NCI-H1417 treated with DMSO at 0.1 percent for 48 hours (cell line): ENCODE measurements at places on chromosomes 3 and 15.

DNA sequence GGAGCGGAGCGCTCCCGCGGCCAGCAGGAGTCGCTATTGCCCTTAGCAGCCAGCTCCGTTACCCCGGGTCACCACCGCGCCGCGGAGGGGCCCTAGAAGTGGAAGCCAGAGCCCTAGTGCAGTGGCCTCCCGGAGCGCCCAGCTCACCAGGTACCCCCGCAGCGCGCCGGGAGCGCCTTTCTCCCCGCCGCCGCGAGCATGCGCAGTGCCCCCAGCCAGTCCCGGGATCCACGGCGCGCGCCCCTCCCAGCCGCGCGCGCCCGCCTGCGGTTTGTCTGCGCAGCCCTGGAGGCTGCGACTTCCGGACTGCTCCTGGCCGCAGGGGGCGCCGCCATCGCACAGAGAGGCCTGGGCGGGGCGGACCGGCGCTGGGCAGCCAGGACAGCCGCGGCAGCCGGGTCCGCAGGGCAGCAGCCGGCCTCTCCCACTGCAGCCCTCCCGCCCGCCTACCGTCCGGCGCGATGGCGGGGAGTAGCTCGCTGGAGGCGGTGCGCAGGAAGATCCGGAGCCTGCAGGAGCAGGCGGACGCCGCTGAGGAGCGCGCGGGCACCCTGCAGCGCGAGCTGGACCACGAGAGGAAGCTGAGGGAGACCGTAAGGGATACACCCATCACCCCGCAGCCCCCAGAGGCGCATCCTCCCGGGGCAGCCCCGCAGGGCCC is 5.7 kb downstream of the TPM1 start:
- DNase-seq, result peak; percentile 46

- no peak for DNase-seq
These were observed 54.0 kb upstream of the GCNT3 start for GRCh38 chr15:59557581-59557980.

DNA sequence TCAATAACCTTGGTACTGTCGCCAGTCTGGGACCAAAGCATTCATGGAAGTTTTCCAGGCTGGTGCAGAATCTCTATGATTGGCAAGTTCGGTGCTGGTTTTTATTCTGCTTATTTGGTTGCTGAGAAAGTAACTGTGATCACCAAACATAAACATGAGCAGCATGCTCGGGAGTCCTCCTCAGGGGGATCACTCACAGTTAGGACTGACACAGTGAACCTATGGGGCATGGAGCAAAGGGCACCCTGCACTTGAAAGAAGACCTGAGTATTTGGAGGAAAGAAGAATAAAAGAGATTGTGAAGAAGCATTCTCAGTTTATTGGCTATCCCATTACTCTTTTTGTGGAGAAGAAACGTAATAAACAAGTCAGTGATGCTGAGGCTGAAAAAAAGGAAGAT is 19.1 kb upstream of the EIF2B5 start:
- DNase-seq, result no peak

DNA sequence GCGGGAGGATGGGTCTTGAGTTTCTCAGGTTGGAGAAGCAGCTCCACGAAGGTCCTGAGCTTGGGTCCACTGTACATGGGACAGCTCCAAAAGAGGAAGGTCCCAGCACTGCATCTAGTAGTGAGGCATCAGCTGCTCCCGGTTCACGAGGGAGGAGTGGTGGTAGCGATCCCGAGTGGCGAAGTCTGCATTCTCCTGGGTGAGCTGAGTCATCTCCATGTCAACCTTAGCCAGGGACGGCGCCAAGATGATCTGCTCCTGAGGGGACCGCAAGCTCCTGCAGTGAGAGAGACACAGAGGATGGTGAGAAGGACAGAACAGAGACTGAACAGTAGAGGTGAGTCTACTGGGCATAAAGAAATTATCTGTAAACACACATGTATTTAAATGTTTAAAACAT is 28.0 kb upstream of the HEG1 start:
- no peak for DNase-seq

DNA sequence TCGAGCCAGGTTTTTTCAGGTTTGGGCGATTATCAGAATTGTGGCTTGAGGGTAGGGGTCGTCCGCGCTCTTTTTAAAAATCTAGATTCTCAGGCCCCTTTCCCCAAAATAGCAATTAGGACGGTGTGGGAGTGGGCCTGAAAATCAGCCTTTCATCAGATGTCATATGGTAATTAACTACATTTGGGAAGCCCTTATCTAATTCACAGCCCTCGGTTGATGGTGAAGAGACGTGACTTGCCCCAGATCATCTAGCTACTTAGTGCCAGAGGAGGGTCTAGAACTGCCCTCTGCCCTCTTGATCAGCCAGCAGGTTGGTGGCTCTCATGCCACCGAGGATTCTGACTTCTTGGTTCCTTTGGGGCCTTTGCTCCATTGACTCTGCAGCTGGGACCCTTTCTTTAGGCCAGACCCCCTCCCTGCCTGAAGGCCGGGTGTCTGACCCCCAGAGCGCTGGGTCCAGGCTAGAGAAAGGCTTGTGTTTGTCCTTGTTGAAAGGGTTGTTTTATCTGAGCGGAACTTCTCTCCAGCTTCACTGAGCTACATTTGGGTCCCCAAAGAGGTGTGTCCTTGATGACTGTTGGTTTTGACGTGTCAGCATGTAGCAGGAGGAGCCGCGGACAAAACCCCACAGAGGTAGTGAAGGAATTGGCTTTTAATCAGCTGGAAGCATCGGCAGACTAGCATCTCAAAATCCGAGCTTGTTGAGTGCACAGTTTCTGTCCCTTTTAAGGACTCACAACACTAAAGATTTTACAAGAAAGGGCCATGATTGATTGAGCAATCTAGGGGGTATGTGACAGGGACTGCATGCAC is 857 bp downstream of the AEN start:
- no peak for DNase-seq

GRCh38 chr3:139308560-139308959 is 35.3 kb upstream of the MRPS22 start:
- no peak for DNase-seq

GRCh38 chr15:57667171-57667849 is 39.2 kb upstream of the POLR2M start:
- DNase-seq, result no peak

- DNase-seq, result no peak
These were observed 34.9 kb downstream of the NXPE3 start for GRCh38 chr3:101813817-101814440.
